ENCODE measurements at places on chromosomes 11 and 22.

- no peak for DNase-seq
These were observed 13.1 kb upstream of the GRK3 start for GRCh38 chr22:25551396-25551795.

GRCh38 chr11:104370478-104370877 is 206.5 kb upstream of the PDGFD start:
- DNase-seq, result no peak

DNA sequence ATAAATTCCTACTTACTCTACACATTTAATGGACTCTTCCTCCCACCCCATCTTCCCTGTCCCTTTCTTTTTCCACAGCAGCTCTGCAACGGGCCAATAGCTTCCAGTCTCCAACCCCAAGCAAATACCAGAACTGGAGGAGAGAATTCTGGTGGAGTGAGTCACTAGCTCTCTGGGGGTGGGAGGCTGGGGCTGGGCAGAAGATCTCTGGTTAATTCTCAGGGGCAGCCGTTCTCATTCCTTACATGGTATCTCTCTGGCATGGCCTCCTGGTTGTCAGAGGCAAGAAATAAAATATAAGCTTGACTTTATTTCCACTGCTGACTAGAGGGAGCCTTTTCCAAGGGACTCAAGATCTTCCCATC is 90.4 kb upstream of the PARVA start:
- DNase-seq, result no peak

- DNase-seq, result no peak
These were observed 28.6 kb upstream of the OR10G7 start for GRCh38 chr11:124069429-124070401.

DNA sequence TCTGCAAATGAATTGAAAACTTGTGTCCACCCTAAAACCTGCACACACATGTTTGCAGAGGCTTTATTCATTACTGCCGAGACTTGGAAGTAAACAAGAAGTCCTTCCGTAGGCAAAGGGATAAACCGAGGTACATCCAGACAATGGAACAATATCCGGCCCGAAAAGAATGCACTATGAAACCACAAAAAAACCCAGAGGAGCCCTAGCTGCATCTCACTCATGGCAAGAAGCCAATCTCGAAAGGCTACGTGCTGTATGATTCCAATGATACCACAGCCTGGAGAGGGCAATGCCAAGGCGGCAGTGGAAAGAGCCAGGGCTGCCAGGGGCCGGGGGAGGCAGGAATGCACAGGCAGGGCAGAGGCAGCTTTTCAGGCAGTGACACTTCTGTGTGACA is 3.2 kb upstream of the MRPL23 start:
- DNase-seq, result no peak

DNA sequence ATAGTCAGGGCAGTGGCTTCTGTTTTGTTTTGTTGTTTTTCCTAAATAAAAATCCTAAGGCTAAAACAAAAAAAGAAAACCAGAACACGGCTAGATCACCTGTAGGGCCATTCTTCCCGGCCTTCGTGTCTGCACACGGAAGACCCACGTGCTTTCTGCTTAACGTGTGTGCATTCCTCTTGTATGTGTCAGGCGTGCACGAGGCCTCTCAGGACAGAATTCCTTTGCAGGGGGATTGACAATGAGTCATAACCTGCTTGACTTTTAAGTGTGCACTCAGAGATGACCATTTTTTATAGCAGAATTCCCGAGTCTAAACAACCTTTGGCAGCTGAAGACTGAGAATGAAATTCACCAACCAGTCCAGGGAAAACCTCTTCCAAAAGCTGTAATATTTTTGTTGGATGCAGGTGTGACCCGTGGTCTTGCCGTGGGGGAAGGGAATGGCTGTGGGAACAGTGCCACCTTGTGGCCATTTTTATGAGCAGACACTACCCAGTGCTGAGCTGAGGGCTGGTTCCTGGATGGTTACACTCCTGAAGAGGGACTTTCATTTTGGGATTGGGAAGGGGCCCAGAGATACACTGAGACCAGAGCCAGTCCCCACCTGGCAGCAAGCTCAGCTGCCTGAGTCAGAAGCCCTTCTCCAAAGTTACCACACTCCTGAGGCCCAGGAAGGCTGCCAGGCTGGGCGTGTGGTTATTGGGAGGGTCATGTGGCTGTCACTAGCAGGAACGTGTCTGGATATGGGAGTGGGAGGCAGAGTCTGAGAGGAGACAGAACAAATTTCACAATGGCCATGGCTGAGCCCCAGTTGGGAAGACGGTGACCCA is 35.7 kb upstream of the DKK3 start:
- no peak for DNase-seq

GRCh38 chr22:35192129-35192918 is 65.0 kb upstream of the HMGXB4 start:
- DNase-seq, result no peak

DNA sequence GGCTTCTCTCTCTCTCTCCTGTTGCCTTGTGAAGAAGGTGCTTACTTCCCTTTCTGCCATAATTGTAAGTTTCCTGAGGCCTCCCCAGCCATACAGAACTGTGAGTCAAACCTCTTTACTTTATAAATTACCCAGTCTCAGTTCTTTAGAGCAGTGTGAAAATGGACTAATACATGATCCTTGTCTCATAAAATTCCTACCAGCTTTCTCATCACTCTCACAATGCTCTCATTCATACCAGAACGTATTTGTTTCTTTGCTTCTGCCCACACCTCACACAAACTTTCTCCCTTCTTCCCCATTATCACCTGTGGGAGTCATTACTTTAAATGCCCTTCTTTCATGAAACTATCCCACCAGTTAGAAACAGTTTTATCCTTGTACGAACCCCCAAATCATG is 62.7 kb upstream of the ARHGAP42 start:
- DNase-seq, result no peak

DNA sequence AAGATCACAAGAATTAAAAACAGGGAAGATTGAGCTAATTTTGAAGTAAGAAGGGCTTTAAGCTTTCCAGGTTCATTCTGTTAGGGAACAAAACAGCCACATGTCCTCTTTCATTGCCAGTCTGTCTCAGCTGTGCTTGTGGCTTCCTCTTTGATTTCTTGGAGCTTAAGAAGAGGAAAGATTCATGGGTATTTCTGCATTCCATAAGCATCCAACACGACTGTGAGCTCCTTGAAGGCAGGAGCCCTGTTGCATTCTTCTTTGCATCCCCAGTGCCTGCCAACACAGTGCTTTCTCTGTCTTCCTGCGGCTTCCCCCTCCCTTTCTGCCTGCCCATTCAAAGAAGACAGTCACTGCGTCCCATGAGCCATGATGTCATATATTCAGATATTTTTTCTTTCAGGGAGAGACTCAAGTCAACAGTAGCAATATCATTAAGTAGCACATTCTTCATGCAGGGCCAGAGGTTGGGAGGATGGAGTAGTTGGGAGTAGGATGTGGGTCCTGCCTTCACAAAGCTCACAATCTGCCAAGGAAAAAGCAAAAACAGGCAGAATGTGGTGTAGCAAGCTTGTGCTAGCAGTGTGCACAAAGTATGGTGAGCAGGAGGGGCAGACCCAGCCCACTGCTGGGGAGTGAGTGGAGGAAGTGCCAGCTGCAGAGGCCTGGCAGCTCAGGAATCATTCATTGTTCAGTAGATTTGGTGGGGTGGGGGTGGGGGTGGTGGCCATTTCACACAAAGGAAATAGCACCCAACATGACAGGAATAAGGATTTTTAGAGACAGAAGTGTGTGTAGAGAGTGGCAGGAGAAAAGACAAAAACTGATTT is 162.1 kb upstream of the RASSF10 start:
- DNase-seq, result no peak

- no peak for DNase-seq
These were observed 36.2 kb downstream of the CCDC73 start for GRCh38 chr11:32758291-32758690.

All from GF-D8 (cell line).